ENCODE measurements at places on chromosomes 2 and 18.

DNA sequence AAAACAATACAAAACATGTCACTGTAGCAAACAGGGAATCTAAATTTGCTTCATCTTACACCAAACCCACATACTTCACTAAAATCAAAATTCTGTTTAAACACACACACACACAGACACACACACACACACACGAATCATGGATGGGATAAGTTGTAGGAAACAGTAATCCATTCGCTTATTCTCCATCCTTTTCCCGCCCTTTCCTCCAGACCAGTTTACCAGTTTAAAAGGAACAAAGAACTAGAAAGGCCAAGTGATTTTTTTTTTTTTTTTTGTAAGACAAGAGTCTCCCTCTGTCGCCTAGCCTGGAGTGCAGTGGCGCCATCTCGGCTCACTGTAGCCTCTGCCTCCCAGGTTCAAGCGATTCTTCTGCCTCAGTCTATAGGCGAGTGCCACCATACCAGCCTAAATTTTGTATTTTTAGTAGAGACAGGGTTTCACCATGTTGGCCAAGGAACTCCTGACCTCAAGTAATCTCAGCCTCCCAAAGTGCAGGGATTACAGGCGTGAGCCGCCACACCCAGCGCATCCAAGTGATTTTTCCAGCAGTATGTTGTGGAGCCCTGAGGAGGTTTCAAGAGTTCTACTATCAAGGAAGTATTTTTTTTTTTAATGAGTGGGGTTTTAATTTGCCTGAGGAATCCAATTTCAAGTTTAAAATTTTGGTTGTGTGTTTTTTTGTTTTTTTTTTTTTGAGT lies 5.7 kb downstream of the PSME4 start:
- no peak for DNase-seq

GRCh38 chr2:233288663-233289062 lies 19.0 kb upstream of the SAG start:
- peak; percentile 7 for DNase-seq

DNA sequence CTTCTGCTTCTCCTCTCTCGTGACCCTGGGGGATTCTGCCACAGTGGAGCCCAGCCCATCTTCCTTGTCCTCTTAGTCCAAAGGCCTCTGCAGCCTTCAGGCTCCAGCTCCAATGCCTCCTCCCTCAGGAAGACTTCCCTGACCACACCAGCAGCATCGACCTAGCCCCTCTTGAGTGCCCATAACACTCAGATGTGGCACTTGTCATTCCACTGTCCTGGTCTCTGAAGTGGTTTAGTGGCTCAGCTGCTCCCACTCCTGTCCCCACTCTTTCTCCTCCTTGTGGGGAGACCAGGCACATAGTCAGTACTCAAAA lies 97.5 kb downstream of the STPG4 start:
- DNase-seq = no peak

DNA sequence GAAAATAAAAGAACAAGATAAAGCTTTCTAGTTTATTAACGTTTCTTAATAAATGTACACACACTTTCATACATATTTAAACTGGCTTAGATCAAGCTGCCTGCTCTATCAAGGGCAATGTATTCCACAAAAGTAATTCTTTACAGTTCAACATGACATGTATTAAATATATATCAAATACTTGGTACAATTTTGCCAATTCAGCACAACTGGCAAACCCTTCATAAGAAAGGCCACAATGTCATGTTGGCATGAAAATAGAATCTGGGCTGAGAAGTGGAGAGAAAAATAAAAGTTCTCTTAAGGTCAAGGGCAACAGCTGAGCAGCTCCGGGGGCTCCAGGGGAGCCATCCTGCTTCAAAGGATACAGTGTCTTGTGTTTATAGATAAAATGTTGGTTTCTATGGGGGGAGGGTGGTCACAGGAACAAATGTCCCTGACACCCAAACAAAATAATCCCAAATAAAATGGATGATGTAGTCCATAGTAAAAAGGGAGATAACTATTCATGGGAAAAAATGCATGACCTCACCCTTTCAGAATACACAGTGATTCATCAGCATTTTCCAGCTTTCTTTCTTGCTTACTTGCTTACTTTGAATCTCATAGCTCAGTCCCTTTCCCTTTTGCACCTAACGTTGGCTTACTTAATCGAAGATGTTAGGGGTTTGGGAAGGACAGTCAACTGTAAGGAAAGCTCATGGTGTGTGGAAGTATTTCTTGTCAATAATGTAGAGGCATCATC lies 494.9 kb downstream of the NYAP2 start:
- peak; percentile 83 for DNase-seq

GRCh38 chr2:36397728-36398413 lies 42.3 kb downstream of the CRIM1 start:
- no peak for DNase-seq

DNA sequence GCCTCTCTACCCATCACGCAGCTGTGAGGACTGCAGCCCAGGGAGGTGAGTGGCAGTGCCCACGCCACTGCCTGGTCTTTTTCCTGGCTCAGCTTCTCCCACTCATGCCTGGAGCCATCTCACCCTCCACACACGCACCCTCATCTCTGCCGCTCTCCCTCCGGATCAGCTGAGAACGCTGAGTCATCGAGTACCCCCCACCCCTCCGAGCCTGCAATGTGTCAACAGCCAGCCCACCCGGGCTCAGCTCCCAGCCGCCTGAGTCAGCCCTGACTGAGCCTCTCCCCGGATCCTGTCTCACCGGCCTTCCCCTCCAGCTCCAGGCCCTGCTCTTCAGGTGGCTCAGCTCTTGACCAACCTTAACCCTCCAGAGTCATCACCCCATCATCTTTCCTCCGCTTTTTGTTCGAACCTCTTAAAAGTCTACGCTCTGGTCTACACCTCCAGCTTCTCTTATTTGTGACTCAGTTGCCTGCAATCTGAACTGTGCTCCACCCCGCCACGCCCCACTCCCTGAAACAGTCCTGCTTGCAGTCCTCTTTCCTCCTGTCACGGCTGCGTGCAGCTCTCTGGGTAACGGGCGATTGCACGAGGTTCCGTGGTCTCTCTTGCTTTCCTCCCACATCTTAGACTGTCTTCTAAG lies 94.4 kb upstream of the ASAP2 start:
- peak; percentile 93 for DNase-seq

DNA sequence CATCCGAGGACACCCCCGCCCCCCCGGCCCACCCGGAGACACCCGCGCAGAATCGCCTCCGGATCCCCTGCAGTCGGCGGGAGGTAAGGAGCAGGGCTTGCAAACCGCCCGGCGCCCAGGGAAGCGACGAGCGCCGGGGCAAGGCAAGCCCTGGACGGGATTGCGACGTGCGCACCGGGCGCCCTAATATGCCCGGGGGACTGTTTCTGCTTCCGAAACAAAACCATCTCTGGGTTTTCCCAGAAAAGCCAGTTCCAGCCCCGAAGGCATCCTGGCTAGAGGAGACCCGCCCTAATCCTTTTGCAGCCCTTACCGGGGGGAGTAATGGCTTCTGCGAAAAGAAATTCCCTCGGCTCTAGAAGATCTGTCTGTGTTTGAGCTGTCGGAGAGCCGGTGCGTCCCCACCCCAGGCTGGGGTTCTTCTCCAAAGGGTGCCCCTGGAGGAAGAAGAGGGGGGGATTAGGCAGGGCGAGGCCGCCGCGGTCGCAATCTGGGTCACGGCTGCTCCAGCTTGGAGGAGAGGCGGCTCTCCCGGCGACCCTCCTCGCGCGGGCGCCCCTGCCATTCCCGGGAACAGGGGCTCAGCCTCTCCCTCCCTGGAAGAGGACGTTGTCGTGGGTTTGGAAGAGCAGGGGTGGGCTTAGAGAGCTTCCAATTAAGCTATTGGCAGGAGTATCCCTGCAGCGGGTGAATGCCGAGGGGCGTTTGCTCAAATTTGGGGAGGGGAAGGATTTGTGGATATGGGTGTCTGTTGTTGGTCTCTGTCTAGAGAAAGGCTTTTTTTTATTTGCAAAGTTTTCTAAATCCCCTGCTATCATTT lies 521 bp downstream of the MYCN start:
- no peak for DNase-seq

DNA sequence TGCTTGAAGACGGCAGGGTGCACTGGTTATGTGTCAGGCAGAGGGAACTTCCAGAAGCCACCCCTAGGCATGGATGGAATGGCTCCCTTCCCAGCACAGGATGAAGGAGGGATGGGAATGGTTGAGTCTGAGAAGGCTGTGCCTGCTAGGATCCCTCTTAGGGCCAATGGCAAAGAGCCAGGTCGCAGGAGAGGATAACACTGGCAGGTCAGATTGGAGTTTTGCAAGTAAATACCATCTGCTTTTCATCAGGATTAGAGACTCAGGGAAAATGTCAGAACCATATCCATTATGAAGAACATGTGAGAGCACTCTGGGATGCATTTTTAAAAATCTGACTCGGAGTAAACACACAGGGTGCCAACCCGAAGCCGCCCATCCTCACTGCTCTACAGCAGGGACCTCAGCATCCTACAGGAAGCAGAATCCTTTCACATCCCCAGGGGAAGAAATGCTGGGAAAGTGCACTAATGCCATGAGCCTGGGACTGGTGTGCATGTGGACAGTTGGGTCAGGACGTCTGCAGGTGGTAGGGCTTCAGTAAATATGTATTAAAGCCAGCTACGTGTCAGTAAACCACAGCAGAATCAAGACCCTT lies 139.9 kb downstream of the MYT1L start:
- no peak for DNase-seq

DNA sequence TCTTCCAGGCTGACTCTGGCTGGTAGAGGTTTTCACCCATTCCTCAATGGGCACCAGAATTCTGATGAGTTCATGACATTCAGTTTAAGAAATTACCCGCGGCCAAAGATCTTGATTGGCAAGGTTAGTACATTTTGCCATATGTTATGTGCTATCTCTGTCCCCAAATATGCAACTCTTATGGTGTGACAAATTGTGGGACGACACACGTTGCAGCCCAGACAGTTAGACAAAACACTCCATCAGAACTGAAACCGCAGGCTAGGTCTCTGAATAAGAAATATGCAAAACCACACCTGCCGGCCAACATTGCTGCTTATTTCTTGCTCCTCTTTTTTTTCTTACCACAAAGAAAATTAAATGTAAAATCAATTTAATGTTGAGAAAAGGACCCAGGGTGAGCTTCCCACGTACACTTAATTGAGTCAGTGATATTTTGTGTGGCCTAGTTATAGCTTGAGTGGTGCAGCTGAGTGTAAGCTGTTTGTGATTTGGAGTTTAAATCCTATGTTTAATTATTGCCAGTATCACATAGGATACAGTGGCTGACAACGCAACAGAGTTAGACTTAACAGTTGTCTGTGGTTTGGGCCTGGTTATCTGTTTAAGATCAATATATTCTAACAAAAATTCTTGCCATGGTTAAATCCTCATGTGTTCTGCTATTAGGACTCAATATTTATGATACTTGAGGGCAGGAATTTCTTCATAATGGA lies 35.7 kb upstream of the LTBP1 start:
- DNase-seq = no peak

- peak; percentile 36 for DNase-seq
Observed at GRCh38 chr2:238286551-238286950, 1.9 kb downstream of the PER2 start.

DNA sequence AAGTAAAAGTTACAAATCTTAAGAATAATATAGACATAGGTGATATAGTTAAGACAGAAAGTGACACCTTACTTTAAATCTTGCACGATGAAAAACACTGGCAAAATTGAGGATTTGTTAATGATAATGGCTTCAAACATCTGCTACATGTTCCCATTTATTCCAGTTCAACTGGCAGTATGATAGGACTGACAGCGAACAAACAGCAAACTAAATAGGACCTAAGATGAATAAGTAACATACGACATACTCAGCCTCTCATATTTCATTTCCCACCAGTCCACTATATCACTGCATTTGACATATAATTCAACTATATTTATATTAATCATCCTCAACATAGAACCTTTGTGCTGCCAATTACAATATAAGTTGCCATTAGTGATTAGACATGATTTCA lies 36.3 kb downstream of the ACVR1C start:
- DNase-seq = no peak

- no peak for DNase-seq
Observed at GRCh38 chr18:35484034-35484433, 13.7 kb downstream of the INO80C start.

DNA sequence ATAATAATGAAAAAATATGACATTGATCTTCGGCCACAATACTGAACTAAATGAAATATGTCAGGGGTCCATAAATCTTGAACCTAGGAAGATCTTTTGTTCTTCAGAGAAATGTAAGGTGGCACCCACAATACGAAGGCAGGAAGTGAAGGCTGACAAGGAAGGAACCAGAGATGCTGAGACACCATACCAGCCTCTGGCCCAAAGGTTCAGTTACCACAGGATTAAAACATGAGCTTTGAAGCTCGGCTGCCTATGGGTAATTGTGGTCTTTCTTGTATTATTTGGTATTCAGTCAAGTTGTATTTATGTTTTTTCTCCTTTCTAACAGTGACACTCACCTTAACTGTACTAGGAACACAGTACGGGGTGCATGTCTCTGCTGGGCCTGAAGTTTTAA lies 448.8 kb upstream of the SETBP1 start:
- no peak for DNase-seq

DNA sequence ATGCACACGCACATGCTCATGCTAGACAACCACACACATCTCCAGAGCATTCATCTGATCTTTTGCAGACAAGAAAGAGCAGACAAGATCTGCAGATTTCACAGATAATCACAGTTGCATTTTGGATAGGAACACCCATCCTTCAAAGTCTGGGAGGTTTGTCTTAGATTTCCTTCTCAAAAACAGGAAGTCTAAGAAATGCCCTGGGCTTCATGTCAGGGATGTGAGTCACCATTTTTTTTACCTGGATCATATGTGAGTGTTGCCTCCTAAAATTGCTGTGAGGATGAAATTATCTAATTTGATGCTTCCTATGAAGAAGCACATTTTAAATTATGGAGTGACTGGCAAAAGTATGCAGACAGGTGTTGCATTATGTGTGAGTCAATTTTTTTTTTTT lies 46.1 kb downstream of the SRD5A2 start:
- no peak for DNase-seq

DNA sequence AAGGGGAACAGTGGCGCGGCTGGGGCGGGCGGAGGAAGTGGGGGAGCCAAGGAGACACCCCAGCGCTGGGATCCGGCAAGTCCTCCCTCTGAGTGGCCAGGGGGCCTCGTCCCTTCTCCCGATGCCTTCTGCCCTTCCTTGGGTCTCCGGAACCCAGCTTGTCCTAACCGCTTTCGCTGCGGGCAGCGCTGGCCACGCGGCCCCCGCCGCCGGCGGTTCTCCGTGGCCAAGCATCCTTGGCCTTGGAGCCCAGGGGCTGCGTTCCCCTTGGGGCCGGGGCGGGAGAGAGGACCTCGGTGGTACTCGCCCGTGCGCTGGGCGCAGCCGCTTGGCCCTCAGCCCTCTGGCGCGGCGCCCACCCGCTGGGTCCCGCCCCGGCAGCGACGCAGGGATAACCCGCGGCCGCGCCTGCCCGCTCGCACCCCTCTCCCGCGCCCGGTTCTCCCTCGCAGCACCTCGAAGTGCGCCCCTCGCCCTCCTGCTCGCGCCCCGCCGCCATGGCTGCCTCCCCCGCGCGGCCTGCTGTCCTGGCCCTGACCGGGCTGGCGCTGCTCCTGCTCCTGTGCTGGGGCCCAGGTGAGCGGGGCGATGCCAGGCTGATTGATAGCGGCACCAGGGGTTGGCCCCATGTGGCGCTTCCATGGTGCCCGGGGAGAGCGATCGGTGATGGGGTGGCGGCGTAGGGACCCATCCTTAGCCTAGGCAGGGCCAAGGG lies 128.7 kb downstream of the UXS1 start:
- DNase-seq = no peak

Data from fibroblast of skin of back (primary cell).